ENCODE measurements at places on chromosomes 11 and 22.
A peak's percentile ranks its signal among the peaks of the same experiment; 100 is the strongest.

DNA sequence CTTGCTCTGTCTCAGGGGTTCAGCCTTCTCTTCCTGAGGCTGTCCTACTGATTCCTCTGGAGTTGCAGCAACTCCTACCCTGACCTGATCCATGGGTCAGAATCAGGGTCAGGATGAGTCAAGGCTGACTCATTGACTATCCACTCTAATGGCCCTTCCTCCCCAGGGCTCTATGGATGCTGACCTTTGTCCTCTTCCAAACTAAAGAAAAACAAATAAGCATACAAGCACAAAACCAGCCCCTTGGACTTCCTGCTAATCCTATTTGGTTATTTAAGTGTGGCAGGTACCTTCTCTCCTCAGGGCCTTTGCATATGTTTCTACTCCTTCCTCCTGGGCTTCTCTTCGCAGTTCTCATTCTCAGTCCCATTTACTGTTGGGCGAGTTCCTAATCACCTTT lies 204.5 kb upstream of the NAV2 start:
- DNase-seq = no peak

DNA sequence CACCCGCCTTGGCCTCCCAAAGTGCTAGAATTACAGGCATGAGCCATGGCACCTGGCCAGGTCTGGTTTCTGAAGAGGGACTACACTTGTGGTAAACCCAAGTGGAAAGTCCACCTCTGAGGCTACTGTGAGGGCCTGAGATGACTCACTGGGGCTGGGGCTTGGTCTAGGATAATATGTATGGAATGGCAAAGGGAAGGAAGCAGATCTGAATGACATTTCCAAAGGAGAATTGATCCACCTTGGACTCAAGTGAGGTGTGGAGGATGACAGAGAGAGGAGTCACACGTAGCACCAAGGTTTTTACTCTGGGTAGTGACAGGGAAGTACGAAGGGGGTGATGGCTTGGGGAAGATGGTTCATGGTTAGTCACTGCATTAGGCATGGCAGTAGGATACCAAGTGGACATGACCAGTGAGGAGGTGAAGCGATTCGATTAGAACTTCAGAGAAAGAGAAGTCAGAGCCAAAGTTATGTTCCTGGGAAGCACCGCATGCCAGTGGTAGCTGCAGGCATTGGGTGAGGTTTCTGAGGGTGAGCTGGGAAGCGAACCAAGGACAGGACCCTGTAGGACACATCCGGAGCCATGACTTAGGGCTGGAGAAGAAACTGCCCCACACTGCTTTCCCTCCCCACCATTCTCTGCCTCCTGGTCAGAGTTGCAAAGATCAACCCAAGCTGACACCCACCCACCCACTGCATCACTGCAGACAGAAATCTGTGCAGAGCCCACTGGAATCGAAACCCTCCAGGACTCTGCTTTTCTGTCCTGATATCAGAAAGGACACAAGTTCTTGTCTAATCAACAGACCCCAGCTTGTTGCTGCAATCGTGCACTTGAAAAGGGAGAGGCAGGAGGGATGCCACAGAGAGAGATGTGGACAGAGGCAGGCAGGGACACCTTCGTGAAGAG lies 13.0 kb upstream of the BCL9L start:
- DNase-seq = no peak

- DNase-seq = no peak
These were observed 343.2 kb downstream of the AASDHPPT start for GRCh38 chr11:106420686-106421085.

DNA sequence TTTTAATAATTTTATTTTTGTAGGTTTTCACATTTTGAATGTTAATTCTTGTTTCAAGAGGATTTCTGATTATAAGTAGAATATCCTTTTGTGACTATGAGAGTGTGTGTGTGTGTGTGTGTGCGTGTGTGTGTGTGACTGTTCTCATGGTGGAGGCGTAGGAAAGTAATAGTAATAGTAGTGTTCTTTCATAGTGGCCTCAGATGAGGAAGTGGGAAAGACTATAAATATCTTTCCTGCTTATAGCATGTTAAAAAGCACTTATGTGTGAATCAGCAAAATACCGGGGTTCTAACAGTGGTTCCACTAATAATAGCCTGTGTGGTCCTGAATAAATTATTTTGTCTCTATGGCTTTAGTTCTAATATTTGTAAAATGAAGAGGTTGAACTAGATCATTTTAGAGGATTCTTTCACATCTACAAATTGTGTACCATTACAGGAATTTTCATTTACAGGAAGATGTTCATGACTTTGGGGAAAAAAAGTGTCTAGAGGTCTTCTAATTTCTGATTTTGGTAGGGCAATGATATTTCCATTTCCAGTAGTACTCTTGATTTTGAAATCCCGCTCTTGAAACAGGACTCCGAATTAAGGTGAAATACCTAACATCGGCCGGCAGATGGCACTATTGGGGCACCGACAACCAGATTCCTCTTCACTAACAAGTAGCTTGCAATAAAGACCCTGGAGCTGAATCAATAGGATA lies 29.9 kb upstream of the OR10G7 start:
- peak; percentile 31 for DNase-seq

DNA sequence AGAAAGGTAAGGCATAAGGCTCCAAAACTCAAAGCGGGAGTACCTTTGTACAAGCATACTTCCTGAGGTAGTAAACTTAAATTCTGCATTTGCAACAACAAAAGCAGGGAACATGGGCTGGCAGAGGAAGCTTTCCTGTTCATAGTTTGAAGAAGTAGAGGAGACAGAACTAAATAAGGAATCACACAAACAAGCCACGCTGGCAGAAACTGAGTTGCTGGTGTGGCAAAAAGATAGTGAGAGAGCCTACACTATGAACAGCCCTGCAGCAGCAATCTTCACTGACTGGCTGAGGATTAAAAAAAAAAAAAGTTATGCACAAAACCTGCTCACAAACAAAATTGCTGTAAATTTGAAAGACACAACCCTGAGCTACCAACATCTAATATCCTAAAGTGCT lies 46.5 kb downstream of the FCHSD2 start:
- DNase-seq = no peak

- no peak for DNase-seq
These were observed 81.2 kb upstream of the ARHGAP32 start for GRCh38 chr11:129273322-129273721.

DNA sequence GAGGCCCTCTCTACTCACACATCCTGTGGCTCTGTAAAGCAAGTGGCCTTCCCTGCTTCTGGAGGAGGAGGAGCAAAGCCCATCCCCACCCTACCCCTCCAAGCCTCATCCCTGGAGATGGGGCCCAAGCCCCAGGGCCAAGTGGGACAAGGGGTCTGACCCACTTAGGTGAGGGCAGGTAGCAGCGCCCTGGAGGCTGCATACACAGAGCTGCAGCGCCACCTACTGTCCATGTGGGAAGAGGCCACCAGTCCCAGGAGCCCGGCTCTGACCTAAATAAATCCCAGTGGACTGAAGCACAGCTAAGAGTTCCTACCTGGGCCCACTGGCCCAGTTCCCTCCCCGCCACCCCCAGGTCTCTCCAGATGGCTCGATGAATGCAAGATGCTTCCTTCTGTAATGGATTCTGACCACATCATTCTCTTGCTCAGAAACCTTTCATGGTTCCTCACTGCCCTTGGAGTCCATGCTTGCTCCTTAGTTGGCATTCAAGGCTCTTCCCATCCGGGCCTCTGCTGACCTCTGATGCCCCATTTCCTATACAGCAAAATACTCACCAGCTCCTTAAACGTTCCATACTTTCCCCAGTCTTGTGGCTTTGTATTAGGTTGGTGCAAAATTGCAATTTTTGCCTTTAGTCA lies 62.1 kb downstream of the THAP12 start:
- peak; percentile 29 for DNase-seq

DNA sequence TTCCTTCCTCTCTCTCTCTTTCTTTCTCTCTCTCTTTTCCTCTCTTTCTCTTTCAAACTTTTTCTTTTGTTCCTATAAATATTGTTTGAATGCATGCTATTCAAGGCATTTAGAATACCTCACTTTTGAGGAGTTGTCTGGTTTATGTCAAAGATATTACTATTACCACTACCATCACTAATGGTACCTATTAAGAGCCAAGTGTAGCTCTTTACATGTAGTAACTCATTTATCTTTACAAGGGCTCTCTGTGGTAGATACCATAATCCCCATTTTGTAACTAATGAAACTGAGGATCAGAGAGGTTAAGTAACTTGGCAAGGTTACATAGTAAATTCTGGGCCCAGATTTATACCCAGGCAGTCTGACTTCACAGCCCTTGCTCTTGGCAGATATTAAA lies 116.0 kb downstream of the CSTPP1 start:
- no peak for DNase-seq

DNA sequence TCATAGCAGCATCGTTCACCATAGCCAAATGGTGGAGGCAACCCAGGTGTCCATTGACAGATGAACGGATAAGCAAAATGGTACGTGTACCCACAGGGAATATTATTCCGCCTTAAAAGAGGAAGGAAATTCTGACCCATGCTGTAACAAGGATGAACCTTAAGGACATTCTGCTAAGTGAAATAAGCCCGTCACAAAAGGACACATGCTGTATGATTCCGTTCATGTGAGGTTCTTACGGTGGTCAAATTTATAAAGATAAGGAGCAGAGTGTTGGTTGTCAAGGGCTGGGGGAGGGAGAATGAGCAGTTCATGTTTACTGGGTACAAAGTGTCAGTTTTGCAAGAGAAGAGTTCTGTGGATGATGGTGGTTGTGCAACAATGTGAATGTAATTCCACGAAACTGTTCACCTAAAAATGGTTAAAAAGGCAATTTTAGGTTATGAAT lies 26.3 kb downstream of the APOL1 start:
- no peak for DNase-seq

- no peak for DNase-seq
These were observed 63.0 kb downstream of the PTPRJ start for GRCh38 chr11:48043111-48043990.

DNA sequence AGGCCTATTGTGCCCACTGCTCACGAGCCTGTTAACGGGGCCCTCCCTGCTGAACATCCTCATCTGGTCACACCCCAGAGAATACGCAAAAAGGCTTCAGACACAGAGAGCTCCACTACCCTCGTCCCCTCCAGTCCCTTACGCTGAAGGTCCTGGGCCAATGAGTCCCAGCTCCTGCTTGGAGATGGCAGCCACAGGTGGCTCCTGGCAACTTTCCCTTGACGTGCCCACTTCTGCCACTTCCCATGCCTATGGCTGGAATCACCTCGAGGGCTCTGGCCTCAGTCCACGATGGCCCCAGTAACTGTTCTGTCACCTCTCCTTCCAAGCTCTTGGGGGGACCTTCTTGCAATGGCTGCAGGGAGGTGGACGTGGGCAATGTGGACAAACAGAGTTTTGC lies 12.7 kb downstream of the PHF21B start:
- DNase-seq = no peak

- DNase-seq = no peak
These were observed 257.2 kb downstream of the ETS1 start for GRCh38 chr11:128330203-128330602.

GRCh38 chr11:34514597-34514996 lies 1.0 kb upstream of the ELF5 start:
- no peak for DNase-seq

Measured in GM04504 (cell line).